Naive thymus-derived CD8-positive, alpha-beta T cell (primary cell): ENCODE measurements at places on chromosomes 12 and 14.

DNA sequence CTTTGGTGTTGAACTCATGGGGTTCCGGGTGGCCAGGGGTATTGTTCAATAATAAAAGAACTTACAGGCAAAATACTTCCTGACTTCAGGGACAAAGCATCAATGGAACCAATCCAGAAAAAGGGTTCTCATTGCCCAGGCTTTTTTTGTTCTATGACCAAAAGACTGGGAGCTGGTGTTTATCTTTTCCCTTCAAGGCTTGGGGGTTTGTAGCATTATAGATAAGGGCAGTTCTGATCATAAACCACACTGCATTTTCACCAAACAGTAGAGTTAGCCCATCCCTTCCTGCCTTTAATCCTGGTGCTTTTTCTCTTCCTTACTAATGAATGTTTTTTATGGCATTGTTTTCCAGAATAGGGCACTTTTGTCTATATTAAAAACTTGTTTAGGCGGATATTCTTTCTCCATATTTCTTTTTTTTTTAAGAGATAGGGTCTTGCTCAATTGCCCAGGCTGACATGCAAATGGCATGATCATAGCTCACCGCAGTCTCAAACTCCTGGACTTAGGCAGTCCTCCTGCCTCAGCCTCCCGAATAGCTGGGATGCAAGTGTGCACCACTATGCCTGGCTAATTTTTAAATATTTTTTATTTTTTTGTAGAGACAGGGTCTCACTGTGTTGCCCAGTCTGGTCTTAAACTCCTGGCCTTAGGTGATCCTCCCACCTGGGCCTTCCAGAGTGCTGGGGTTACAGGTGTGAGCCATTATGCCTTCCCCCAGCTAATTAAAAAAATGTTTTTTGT, 9.7 kb downstream of the FUT8 start:
- DNase-seq = no peak

DNA sequence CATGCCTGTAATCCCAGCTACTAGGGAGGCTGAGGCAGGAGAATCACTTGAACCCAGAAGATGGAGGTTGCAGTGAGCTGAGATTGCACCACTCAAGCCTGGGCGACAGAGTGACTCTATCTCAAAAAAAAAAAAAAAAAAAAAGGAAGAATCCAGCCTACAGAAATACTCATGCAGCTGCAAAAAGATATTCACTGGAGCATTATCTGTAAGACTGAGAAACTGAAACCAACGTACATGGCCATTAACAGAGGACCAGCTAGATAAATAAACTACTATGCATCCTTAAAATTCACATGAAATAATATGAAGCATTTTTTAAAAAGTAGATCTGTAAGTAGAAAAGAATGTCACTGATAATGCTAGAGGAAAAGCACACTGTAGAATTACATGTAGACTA, 3.5 kb downstream of the SLC7A7 start:
- no peak for DNase-seq

- no peak for DNase-seq
Measured at GRCh38 chr12:49582201-49582600, 14.3 kb upstream of the MCRS1 start.

DNA sequence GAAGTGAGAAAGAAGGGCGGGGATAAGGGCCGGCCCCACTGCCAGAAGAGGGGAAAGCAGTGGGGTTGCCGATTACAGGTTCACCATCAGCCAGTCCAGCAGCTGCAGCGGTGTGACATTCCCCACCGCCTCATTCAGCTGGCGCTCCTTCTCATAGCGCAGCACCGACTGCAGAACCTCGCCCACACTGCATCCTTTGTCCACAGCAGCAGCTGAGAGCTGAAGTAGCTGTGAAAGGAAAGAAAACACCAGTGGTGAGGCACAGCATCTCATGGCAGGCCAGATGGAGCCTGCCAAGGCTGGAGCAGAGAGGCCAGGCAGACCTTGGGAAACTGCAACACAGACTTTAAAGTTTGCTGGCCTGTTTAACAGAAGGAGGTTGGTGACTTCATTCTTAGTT, 33.2 kb downstream of the AKAP3 start:
- DNase-seq = no peak

DNA sequence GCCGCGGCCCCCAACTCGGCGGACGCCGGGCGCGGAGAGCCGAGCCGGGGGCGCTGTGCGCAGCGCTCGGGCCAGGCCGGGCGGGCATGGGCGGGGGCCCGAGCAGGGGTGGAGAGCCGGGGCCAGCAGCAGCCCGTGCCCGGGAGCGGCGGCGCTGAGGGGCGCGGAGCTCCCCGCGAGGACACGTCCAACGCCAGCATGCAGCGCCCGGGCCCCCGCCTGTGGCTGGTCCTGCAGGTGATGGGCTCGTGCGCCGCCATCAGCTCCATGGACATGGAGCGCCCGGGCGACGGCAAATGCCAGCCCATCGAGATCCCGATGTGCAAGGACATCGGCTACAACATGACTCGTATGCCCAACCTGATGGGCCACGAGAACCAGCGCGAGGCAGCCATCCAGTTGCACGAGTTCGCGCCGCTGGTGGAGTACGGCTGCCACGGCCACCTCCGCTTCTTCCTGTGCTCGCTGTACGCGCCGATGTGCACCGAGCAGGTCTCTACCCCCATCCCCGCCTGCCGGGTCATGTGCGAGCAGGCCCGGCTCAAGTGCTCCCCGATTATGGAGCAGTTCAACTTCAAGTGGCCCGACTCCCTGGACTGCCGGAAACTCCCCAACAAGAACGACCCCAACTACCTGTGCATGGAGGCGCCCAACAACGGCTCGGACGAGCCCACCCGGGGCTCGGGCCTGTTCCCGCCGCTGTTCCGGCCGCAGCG, 639 bp downstream of the FZD10 start:
- DNase-seq = no peak

DNA sequence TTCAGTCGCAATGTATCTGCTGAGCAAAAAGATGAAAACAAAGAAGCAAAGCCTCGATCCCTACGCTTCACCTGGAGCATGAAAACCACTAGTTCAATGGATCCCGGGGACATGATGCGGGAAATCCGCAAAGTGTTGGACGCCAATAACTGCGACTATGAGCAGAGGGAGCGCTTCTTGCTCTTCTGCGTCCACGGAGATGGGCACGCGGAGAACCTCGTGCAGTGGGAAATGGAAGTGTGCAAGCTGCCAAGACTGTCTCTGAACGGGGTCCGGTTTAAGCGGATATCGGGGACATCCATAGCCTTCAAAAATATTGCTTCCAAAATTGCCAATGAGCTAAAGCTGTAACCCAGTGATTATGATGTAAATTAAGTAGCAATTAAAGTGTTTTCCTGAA, 19.8 kb downstream of the CKB start:
- no peak for DNase-seq

- no peak for DNase-seq
Measured at GRCh38 chr14:77148510-77149231, 7.1 kb upstream of the ZDHHC22 start.

- DNase-seq = no peak
Measured at GRCh38 chr14:71486279-71486678, 445.9 kb upstream of the RGS6 start.

- DNase-seq = no peak
Measured at GRCh38 chr12:105993766-105994555, 144.8 kb downstream of the NUAK1 start.

DNA sequence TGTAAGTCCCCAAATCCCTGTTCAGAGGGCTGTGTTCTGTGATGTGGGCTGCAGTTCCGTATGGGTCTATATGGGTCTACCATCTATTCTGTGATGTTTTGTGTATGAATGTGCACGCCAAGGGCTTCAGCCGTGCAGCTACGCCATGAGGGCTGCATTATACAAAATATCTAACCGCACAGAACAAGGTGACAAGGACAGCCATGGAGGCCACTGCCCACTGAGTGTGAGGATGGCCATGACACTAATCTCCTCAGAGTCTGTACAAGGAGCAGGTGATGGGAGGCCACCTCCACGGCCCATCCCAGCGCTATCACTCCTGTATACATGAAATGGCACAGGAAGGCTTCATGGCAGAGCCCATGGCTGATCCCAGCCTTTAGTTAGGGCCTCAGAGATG, 102.0 kb downstream of the DICER1 start:
- no peak for DNase-seq

- DNase-seq = no peak
Measured at GRCh38 chr14:74434294-74434693, 8.3 kb upstream of the SYNDIG1L start.

GRCh38 chr14:23804817-23805216, 148.8 kb upstream of the DHRS4 start:
- no peak for DNase-seq

GRCh38 chr12:14959126-14959440, 2.3 kb downstream of the ARHGDIB start:
- peak; percentile 13 for DNase-seq

- no peak for DNase-seq
Measured at GRCh38 chr14:95253039-95253630, 66.6 kb downstream of the CLMN start.

GRCh38 chr12:119601877-119602733, 8.5 kb downstream of the TMEM233 start:
- DNase-seq = no peak

DNA sequence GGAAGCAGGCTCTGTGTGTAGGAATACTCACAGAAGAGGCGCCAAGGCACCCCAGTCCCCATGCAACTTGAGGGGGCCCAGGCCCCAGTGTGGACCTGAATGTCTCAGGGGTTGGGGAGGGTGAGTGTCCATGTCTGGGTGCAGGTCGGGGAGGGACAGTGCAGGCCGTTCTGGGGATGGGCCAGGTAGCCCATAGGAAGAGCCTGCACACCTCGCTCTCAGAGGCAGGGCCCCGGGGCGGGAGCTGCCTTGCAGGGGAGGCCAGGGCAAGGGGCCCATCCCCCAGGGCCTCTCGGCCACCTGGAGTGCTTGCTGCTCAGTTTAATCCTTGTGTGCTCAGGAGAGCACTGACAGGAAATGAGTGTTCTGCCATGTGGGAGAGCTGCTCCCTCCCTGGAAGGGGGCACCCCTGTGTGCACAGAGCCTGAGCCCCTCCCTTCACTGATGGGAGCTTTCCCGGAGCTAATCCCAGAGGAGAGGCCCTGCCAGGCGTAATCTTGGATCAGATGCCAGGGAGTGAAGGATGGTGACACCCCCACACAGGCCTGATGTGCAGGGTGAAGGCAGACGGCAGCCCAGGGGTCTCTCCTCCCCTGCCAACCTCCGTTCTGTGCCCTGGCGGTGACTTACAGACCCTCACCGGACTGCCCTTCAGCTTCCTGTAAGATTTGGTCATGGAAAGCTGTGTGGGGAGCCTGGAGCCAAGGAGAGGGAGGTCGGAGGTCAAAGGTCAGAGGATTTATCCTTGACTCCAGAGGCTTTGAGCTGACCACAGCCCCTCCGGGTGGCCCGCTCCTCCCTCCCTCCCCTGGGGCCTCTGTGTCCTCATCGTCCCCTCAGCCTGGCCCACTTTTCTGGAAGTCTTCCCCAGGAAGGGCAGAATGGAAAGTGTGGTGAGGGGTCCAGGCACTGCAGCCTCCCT, 24.4 kb upstream of the FBRSL1 start:
- no peak for DNase-seq

DNA sequence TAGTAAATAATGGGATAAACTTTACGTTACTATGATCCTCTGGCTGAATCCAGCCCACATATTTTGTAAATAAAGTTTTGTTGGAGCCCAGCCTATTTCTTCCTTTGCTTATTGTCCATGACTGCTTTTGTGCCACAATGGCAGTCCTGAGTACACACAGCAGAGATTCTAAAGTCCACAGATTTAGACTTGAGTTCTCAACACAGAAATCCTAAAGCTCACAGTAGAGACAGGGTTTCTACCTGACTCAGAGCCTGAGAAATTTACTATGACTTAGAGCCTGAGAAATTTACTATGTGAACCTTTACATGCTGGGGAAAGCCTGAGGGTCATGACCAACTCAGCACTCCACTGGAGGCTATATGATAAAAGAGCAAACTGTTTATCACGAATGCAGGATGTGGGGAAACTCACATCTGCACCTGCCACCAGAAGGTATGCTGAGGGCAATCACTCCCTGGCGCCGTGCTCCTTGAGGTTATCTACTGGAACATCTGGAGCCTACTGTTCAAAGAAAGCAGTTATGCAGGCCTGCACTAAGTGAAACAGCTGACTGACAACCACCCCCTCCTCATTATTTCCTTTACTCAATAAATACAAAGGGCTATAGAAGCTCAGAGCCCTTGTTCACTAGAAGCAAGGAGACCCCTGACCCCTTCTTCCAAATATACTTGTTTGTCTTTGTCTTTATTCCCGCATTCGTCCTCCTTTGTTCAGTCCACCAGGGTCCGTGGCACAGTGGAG, 52.6 kb upstream of the BICD1 start:
- DNase-seq = no peak

GRCh38 chr12:12943586-12944260, 8.2 kb downstream of the GPRC5D start:
- no peak for DNase-seq

DNA sequence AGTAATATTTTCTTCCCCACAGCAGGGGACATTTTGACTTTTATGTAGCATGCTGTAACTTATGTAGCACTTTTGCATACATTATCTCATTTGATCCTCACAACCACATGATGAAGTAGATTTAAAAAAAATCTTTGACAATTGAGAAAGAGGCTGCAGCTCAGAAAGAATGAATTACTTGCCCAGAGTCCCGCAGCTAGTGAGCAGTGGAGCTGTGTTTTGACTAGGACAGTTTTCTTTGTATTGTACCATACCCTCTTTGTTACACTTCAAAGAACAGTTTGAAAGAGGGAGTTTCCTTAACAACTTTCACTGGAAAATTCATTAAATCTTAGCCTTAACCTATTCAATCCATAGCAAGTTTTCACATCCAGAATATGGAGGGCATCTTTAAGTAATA, 58.6 kb downstream of the SYNE2 start:
- DNase-seq = no peak

DNA sequence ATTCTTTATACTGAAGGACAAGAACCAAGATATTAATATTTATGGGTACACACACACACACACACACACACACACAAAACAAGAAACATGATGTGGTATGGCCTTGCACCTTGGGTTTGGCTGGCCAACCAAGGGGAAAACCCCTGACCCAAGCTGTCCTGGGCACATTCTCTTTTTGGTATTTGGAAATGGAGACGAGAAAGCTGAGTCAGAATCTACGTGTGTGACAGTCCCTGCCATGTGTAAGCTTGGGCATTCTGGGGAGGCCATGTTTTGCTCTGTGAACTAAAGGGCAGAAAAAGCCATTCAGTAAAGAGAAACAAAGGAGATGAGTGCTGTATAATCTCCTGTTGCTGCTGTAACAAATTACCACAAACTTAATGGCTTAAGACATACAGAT, 35.6 kb downstream of the PTGER2 start:
- no peak for DNase-seq

- DNase-seq = no peak
Measured at GRCh38 chr12:112443916-112444315, 25.2 kb downstream of the PTPN11 start.

DNA sequence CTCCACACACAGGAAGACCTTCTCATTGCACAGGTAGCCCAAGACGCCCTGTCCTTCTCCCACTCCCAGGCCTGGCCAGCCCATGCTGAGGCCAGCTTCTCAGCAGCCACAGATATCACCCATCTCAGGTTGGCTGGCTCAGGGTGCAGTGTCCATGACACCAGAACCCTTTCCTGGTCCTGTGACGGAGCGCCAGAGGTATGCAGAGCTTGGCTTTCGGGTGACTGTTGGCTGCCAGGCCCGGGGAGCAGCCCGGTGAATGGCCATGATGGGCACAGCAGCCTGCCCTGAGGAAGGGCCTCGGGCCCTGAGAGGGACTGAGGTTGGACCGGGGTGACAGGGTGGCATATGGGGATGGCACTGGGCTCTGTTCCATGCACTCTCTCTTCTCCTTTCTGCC, 173.4 kb downstream of the TSPAN9 start:
- DNase-seq = no peak

GRCh38 chr12:121060149-121061001, 21.3 kb upstream of the OASL start:
- DNase-seq = peak; percentile 55

GRCh38 chr12:52091061-52091460, 11.6 kb downstream of the SMIM41 start:
- DNase-seq = no peak
